ENCODE measurements at places on chromosomes 1 and 21.
A peak's percentile ranks its signal among the peaks of the same experiment; 100 is the strongest.

DNA sequence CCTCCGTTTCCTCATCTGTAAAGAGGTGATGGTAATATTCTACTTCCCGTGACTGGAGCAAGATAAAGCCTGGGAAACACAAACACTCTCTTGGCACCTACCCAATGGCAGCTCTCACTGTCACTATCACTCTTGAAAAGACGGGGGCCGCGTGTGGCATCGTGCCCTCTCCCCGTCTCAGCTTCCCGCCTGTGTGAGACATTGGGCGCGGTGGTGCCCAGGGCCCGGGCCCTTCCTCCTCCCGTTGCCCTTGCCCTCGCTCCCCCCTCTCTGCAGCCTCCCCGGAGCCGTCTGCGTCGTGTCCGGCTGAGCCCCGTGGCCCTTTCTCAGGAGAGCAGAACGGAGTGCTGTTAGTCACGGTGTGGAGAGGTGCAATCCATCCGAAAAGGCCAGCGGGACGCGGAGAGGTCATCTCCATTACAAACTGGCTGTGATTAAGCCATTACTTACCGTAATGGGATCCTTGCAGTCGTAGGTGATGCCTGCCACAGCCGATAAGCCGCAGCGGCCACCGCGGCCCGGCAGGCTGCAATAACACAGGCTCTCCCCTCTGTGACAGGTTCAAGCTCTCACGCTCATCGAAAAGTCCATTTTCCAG, 156.4 kb upstream of the ZC3H12A start:
- DNase-seq: no peak

GRCh38 chr1:117036018-117036461, 24.1 kb upstream of the TTF2 start:
- DNase-seq: no peak

- no peak for DNase-seq
Observed at GRCh38 chr1:154821083-154821482, 49.0 kb downstream of the KCNN3 start.

- peak; percentile 97 for DNase-seq
Observed at GRCh38 chr1:201154389-201155165, at the start of gene TMEM9. Gene TMEM9, minus strand, starts transcription at chr1:201154474. Its CDS starts 551 bp downstream, at chr1:201153923.

DNA sequence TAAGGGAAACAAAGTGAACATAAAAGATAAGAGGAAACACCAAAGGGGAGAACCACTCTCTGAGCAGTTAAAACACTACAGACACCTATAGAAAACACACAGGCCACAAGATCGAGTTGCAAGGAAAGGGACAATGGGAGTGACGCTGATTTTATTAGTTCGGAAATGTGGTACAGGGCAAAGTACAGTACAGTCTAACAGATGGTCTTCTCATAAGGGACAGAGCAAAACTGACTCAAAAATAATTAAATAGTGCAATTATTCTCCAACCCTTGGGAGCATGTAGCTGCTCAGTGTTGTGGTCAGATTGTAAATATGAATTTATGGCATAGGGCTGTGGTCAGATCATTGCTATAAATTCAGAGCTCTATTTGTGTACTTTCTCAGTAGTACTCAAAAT, 352.0 kb downstream of the USH2A start:
- no peak for DNase-seq

GRCh38 chr1:241654641-241655040, 2.6 kb downstream of the WDR64 start:
- no peak for DNase-seq

- DNase-seq: no peak
Observed at GRCh38 chr1:167762061-167762746, 40.4 kb downstream of the MPZL1 start.

DNA sequence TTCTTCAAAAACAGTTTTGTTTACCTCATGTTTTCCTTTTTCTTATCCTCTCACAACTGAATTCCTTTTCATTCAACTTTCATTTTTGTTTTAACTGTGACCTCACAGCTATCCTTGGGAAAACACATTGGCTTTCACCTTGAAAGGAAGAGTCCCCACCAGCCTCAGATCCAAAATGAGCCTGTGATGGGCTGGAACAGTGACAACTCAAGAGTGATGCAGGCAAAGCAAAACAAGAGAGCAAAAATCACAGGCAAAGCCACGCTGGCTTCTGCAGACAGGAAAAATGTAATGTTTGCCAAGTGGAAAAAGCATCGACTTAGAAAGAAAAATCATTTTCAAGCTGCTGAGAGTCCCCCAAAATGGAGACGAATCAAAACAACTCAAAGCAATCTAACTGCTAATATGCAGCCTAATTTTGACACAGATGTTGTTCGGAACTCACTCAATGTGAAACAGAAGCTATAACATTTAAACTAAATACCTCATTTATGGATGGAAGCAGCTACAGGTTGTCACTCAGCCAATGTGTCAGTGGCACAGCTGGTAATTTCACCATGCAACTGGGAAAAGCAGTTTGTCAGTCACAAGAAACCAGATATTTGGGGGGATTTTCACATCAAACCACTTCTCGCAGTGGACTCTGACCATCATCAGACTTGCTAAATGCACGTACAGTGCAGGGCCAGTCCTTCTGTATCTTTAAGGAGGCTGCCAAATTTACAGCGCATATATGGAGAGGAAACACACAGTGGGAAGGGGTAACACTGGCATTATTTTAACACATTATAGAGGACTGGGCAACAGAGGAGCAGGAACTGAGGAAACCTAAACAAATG, 50.7 kb downstream of the ALG14 start:
- peak; percentile 70 for DNase-seq

DNA sequence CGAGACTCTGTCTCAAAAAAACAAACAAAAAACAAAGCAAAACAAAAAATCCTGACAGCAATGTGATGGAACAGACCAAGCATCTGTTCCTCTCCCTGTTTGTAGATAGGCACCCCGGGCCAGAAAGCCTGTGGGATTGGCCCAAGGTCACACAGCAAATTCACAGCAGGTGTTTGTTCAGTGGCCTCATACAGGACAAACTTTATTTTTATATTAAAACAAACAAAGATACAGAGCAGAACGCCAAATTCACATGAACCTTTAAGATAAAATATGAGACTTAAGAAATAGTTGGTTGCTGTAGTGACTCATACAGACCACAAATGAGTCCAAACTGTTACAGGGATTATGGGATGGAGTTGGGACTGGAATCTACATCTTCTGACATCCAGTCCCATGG, 2.3 kb upstream of the CELA2A start:
- DNase-seq: no peak

DNA sequence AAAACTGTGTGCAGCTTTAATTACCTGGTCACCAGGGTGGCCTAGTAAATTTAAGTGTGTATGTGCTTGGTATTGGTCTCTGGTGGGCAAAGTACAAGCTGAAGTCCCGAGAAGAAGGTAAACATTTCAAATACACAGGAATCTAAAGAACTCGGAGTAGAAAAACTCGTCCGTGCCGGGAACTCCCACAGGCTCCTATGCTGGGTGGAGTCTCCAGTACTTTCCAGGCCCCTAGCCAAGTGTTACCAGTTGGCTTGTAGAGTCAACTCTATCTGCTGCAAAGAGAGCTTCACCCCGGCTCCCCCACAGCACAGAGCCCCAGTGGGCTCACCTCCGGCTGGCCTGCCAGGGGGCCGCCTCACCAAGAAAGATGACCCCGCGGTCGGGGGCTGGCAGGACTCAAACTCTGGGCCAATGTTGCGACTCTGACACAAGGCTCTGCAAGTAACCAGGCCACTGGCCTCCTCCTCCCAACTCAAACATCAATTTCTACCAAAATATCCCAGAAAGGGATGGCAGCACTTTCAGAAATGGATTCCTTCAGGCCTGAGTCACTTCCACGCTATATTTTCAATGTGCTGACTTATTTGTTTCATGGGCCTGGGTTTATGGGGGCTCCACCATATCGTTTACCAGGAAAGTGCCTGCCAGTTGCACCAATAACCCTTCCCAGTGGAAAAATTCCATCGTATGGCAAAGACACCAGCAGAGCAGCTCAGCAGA, 73.9 kb downstream of the SLC66A1 start:
- DNase-seq: peak; percentile 15

GRCh38 chr1:245855846-245856730, 651.0 kb downstream of the SMYD3 start:
- no peak for DNase-seq
